A549 treated with Mapracorat at 1 μM for 4 hours (cell line): ENCODE measurements at places on chromosomes 2 and 18. TPM values are rescaled to one million over a fixed set of nuclear protein-coding genes. Genes with fewer than 3 reads are reported as not detected.

THAP4 gene
- total RNA-seq, result 62.2 to 78.3 TPM (median 76.9 TPM) in 5 replicates

EFEMP1 gene
- 31.2 to 57.5 TPM (median 41.7 TPM) in 5 replicates for total RNA-seq

TRIM43 gene
- total RNA-seq, result not detected in 5 replicates

VWA3B gene
- total RNA-seq, result 0.33 to 0.80 TPM (median 0.37 TPM) in 3 of 5 replicates, not detected in the others

STPG4 gene
- not detected in 5 replicates for total RNA-seq

PKP4 gene
- total RNA-seq, result 21.5 to 26.9 TPM (median 25.9 TPM) in 5 replicates

TNFRSF11A gene
- 4.8 to 9.7 TPM (median 8.3 TPM) in 5 replicates for total RNA-seq

ASPRV1 gene
- total RNA-seq, result 0.19 to 0.27 TPM (median 0.23 TPM) in 5 replicates

MLPH gene
- total RNA-seq, result 250 to 327 TPM (median 305 TPM) in 5 replicates

REG3A gene
- total RNA-seq, result not detected in 5 replicates

SERPINB13 gene
- not detected in 5 replicates for total RNA-seq

AFF3 gene
- total RNA-seq, result 0.01 to 0.08 TPM (median 0.08 TPM) in 3 of 5 replicates, not detected in the others

MYO1B gene
- total RNA-seq, result 46.1 to 61.0 TPM (median 50.1 TPM) in 5 replicates

AMER3 gene
- total RNA-seq, result not detected in 5 replicates

ABCG8 gene
- total RNA-seq, result not detected in 5 replicates

CLEC4F gene
- not detected in 5 replicates for total RNA-seq

ASB18 gene
- not detected in 5 replicates for total RNA-seq

FSIP2 gene
- not detected in 5 replicates for total RNA-seq

CASP8 gene
- total RNA-seq, result 27.3 to 35.7 TPM (median 32.0 TPM) in 5 replicates

ITSN2 gene
- 15.2 to 23.2 TPM (median 21.6 TPM) in 5 replicates for total RNA-seq

GAL3ST2 gene
- total RNA-seq, result 0.15 to 0.42 TPM (median 0.25 TPM) in 5 replicates

MTLN gene
- 118 to 130 TPM (median 126 TPM) in 5 replicates for total RNA-seq

GPR55 gene
- 0.04 TPM in 1 of 5 replicates, not detected in the others for total RNA-seq

RRM2 gene
- 190 to 245 TPM (median 220 TPM) in 5 replicates for total RNA-seq

SLC5A7 gene
- total RNA-seq, result not detected in 5 replicates
